ENCODE measurements at places on chromosomes 16 and 17. TPM values are rescaled to one million over a fixed set of nuclear protein-coding genes. Genes with fewer than 3 reads are reported as not detected.

PYDC1 gene
- total RNA-seq, result not detected

CSF3 gene
- total RNA-seq, result 2.9 TPM

P2RX5 gene
- 0.37 TPM for total RNA-seq

GSDMA gene
- total RNA-seq, result not detected

GCGR gene
- total RNA-seq, result not detected

LRRC75A gene
- total RNA-seq, result 2.9 TPM

CA4 gene
- 0.29 TPM for total RNA-seq

MYL4 gene
- 2.0 TPM for total RNA-seq

C16orf89 gene
- total RNA-seq, result not detected

ERN2 gene
- total RNA-seq, result not detected

DYNLL2 gene
- 19.0 TPM for total RNA-seq

TP53TG3 gene
- not detected for total RNA-seq

- DNase-seq, result peak; percentile 30
Observed at GRCh38 chr16:81261049-81261648, 22.7 kb downstream of the BCO1 start.

DNA sequence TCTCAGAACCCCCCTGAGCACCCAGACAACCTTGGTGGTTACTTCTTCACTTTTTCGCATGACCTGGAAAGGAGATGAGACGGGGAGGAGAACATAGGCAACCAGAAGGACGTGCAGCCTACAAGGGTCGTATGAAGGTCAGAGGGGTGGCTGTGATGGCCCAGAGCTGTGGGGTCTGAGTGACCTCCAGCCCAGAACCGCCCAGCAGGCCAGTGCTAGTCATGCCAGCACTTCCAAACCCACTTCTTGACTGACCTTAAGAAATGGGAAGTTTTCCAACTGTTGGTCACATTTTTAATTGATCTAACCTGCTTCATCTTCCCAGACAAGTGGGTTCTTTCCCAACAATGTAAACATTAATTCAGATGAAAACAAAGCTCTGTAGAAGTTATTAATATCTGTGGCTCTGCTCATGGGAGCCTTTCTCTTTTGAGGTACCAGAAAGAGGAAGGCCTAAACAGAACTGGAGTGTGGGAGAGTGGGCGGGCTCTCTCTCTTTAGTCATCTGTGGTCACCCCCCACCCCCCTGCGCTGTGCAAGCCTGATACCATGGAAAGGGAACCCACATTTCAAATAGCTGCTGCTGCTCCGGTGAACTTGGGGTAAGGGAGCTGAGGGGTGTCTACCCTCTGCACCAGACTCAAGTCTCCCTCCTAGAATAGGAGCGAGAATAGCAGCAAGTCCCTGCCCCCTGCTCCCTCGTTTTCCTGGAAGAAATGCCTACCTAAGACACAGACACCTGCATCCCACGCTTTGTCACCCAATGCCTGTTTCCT, 101.6 kb downstream of the RAB11FIP4 start:
- no peak for DNase-seq

- no peak for DNase-seq
Observed at GRCh38 chr17:77505181-77505639, 364.4 kb downstream of the SEC14L1 start.

GRCh38 chr17:27834571-27834970, 34.2 kb upstream of the NOS2 start:
- DNase-seq, result no peak

- DNase-seq, result no peak
Observed at GRCh38 chr16:78576941-78577340, 477.5 kb downstream of the WWOX start.

DNA sequence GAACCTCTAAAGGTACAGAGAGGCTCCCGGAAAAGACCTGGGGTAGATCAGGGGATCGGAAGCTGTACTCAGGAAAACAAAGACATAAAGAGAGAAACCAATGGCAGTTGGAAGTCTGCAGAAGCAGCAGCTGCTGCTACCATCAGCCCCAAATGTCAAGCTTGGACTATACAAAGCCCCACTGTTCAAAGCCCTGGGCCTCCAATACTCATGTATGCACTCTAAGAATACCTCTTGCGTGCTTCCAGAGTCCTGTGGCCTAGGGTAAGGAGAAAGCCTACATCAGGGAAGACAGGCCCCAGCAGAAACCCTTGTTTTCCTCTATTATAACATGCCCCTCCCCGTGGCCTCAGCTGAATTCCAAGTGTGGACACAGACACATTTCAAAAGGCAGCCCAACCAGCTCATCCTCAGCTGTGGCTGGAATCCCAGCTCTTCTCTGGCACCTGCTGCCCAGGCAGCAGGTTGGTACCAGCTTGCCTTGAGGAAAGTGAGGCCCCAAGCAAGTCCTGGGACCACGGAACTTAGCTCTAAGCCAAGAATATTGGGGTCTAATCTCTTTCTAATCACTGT, 19.3 kb upstream of the MTMR4 start:
- DNase-seq, result no peak

DNA sequence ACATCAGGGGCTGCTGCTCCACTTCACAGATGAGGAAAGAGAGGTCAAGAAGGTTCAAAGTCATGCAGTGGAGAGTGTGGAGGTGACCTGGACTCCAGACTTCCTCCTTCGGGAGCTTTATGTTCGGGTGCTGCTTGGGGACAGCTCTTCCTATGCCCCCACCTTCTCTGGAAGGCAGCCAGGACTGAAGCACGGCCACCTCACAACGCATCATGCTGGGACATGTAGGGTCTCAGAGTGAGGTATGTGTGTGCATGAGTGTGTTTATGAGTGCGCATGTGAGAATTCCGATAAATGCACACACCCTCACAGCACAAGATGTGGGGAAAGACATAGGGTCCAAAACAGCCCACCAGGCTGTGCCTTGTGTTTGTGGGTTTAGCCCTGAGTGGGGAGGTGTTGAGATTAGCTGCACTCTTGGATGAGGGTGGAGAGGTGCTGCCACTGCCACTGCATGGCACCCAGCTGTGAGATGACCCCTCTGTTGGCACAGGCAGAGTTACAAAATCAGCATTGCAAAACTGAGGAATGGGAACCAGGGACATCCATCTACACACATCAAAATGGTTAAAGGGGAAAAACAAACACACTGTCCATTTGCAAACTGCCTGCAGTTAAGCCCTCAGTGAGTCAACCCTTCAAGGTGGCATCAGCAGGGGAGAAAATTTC, 367.4 kb downstream of the SEC14L1 start:
- no peak for DNase-seq

DNA sequence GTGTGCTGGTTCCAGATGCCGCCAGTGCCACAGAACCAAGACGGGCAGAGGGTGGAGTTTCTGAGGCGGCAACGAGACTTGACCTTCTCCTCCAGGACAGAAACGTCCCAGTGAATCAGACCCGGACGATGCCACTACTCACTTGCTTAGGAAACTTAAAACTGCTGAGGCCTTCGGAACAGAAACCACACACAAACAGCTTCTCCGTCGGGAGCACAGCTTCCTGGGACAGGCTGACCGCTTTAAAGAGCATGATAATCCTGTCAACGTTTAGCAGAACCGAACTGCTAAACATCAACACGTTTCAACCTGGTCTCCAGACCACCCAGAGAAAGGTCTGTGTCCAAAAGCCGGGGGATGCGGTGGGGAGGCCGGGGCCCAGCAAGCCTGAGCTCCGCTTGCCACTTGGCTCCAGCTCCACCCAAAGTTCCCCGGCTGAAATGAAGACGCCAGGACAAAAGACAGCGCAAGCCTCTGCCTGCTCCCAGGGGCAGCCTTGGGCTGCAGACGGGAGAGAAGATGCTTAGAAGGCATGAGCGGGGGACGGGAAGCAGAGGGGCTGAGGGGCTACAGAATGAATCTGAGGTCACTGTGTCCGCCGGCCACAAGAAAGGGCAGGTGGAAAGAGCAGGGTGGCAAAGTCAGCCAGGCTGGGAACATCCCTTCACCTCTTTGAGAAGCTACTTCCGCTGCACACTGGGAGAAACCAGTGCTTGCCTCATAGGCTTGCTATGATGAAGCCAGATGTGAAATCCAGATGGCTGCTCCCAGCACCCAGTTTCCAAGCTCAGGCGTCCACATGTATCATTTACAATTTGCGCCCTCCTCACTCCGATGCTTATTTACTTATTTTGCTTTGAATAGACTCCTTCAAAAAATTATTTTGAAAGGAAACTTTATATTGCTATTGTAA, 69.0 kb downstream of the MRM3 start:
- DNase-seq, result no peak

DNA sequence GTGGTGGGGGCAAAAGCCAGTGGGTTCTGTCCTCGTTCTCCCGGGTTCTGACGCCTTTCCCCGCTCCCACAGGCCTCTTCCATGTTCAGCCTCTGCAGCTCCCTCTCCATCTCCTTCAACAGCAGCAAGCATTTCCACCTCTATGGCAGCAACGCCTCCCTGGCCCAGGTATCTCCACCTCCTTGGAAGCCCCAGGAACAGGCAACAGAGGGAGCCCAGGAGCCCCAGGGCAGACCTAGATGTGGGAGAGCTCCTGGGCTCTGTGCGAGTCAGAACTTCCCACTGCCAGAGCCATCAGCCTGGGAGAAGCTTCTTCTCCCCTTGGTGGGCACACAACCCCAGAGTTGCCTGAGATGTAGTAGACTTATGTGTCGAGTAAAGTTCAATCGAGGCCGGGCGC, 7.8 kb downstream of the ZNF768 start:
- no peak for DNase-seq

- DNase-seq, result no peak
Observed at GRCh38 chr17:35742496-35742895, 10.5 kb downstream of the GAS2L2 start.

DNA sequence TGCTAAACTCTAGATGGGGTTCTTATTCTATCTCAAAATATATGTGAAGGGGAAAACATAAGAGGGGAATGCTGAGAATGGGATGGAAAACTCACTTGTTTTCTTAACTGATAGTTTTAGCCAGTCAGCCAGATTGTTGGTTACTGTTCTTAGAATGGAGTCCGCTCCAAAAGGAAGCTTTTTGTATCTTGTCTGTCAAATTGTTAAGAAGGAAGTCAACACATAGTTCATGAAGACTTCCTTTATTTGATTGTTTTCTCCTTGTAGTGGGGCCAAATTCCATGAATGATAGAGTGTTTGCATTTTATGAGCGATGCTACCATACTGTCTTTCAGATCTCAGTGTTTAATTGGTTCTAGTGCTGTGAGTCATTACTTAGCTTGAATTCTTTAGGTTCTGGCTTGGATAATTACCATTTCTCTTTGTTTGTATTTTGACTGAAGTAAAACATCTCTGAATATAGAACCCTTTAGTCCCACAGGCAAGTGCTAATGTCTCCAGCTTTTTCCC, 98.3 kb upstream of the GOT2 start:
- DNase-seq, result no peak

- no peak for DNase-seq
Observed at GRCh38 chr17:54408731-54409130, 491.9 kb upstream of the TOM1L1 start.

- DNase-seq, result no peak
Observed at GRCh38 chr16:33059206-33059605, 134.8 kb upstream of the TP53TG3C start.

- no peak for DNase-seq
Observed at GRCh38 chr16:89268987-89269735, 51.7 kb downstream of the ZNF778 start.

GRCh38 chr17:49013311-49014213, 16.4 kb downstream of the IGF2BP1 start:
- DNase-seq, result no peak

- DNase-seq, result no peak
Observed at GRCh38 chr16:16009401-16009800, 60.0 kb downstream of the ABCC1 start.

- no peak for DNase-seq
Observed at GRCh38 chr17:1009229-1010085, 12.5 kb downstream of the TIMM22 start.

DNA sequence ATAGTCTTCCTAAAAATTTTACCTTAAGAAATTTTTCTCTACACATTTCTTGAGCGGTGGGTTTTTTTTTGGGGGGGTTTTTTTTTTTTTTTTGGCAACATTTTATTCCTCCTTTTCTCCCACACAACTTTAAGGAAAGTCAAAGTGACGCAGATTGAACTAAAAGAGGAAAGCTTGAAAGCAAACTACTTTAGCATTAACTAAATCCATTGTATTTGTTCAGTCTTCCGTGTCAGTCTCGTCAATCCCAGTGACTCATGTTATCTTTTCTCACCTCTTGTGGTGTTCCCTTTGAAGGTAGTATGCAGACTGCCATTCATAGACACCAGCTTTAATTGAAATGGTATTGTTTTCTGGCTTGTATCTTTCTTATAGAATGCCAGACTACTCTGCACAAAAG, 39.3 kb downstream of the TADA2A start:
- DNase-seq, result no peak

DNA sequence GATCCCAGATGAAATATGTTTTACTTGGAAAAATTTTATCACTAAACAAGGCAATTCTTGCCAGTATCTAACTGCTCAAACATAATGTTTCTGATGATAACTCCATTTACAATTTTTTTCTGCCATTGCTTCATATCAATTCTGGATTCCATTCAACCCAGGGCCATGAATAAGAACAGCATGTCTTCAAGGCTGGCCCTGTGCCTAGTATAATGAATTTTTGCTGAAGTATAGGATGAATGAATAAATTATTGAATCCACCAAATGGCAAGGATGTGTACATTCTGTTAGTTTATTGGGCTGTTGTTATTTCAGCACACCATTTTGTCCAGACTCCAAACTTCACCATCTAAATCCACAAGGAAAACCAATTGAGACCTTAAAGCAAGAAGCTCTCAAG, 414.7 kb downstream of the HS3ST3B1 start:
- DNase-seq, result no peak

- DNase-seq, result no peak
Observed at GRCh38 chr17:69468207-69468606, 53.7 kb downstream of the MAP2K6 start.

GRCh38 chr17:34902831-34903547, 58.3 kb downstream of the CCT6B start:
- DNase-seq, result no peak

DNA sequence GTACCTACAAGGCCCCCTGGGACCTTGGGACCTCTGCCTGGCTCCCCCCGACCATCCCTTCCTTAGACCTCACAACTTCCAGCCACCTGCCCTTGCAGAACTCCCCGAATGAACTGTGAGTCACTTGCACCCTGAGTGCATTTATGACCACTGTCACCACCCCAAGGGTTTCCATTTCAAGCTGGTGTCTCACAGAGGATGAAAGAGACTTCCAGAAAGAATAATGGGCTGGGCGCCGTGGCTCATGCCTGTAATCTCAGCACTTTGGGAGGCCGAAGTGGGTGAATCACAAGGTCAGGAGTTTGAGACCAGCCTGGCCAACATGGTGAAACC, 124.5 kb upstream of the CIBAR2 start:
- DNase-seq, result no peak

GRCh38 chr17:78568494-78569115, 8.6 kb downstream of the DNAH17 start:
- no peak for DNase-seq

- no peak for DNase-seq
Observed at GRCh38 chr16:86896976-86897375, 318.6 kb downstream of the FOXL1 start.

Measured in endothelial cell of umbilical vein (primary cell).